ENCODE measurements at places on chromosomes 12 and 14.

- no peak for DNase-seq
Observed at GRCh38 chr12:81332054-81332453, 254.2 kb downstream of the ACSS3 start.

- no peak for DNase-seq
Observed at GRCh38 chr12:123591702-123592481, 7.5 kb downstream of the TMED2 start.

- DNase-seq = no peak
Observed at GRCh38 chr12:184811-185575, 29.0 kb downstream of the SLC6A12 start.

DNA sequence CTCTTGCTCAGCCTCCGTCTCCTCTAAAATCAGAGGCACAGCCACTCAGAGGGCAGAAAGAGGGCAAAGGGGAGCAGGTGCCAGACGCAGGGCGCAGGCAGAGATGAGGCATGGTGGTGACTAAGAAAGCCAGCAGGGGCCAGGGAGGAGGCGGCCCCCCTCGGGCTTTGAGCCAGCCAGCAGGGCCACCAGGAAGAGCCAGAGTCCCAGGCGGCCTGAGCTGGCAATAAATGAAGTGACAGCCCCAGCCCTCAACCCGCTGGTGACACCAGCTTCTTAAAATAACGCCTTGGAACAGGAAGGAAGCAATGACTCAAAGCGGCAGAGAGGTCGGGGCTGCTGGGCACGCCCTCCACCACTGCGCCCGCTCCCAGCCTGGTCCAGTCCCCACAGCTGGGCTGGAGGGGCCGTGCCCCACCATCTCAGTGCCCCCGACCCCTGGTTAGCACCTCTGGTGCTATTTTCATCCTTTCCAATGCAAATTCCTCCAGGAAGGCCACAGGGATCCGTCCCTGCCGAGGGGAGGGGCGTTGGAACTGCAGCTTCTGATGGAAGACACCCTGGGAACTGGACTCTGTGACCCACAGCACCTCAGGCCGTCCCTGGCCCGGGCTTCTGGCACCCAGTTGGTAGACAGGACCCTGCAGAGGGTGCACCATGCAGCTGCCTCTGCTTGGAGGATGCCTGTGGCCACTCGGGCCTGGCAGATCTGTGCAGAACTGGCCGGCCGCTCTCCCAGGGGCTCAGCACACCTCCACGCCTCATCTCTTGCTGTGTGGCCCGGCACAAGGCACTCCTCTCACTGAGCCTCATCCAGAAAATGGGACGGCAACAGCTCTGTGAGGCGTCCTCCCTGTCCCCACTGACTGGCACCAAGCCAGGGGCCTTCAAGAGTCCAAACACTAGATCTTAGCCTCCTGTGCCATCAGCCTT lies 113.7 kb downstream of the NCOR2 start:
- DNase-seq = no peak

DNA sequence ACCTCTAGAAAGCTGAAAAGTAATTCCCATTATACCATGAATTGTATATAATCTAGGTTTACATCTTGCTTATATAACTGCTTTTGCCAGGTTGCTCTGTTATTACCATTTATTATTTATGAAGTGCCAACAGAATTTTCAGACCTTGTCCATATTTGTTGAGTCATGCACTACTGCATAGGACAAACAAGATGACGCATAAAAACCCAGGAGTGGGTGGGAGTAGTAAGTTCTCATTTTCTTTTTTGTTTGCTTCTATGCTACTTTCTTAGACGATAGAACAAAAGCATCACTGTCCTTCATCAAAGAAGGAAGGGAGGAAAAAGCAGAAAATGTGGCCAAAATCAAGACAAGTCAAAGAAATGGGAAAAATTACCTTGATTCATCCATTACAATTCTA lies 119.0 kb upstream of the RASSF8 start:
- DNase-seq = no peak

DNA sequence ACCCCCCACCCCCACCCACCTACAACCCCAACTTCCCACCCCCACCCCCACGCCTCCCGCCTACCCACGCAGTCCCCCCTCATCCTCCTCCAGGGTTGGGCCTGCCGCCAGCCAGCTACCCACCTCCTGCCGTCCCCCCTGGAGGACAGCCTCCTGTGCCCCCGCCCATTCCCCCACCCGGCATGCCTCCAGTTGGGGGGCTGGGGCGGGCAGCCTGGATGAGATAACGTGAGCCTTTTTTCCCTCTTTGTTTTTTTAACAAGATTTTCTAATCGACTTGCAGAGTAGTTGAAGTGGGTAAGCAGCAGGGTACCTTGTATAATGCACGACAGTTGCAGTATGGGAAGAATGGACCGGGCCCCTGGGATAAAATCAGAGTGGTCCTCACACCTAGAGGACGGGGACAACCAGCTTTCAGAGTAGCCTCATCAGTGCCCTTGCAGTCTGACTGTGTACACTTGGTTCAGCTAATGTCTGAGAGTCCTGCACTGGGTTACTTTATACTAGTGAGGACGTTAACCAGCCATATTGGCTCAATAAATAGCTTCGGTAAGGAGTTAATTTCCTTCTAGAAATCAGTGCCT lies 29.4 kb downstream of the CCNK start:
- DNase-seq = no peak

DNA sequence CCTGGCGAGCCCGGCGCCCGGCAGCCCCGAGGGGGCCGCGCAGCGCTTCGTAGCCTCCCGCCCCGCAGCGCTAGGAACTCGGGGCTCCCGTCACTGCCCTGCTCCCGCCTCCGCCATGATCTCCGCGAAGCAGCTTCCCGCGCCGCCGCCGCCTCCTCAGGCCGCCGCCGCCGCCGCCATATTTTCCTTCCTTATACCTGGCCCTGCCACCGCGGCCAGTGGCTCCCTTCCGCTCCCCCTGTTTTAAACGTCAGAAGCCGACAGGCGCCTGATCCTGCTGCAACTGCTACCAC lies 286 bp downstream of the PPP4R3A start:
- no peak for DNase-seq

DNA sequence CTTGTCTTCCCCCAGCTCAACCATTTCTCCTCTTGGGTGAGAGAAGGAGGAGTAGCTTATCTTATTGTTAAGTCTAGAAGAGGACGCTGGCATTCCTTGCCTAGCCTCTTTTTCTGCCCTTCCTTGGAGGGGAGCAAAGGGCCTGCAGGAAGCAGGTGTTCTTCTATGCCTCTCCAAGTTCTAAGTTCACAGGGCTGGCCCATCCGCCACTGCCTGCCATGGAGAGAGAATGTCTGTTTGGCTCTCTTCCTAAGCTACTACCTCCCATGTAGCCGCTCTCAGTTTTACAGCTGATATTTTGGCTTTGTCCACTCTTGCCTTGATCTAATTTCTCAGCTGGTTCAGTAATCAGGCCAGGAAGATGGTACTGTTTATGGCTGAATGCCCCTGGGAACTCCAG lies 201.2 kb downstream of the NTF3 start:
- DNase-seq = no peak

All from SK-N-DZ (cell line).